ENCODE measurements at places on chromosomes 2 and 18. TPM values are rescaled to one million over a fixed set of nuclear protein-coding genes. Genes with fewer than 3 reads are reported as not detected.

Gene GCA
- 5.7 TPM for total RNA-seq

Gene GCG
- not detected for total RNA-seq

Gene RBM44
- 0.09 TPM for total RNA-seq

Gene UCN
- 1.7 TPM for total RNA-seq

Gene TMEM198
- 0.80 TPM for total RNA-seq

Gene GPR155
- 0.18 TPM for total RNA-seq

Gene MARCO
- not detected for total RNA-seq

Gene TGFA
- total RNA-seq = 8.2 TPM

Gene ALMS1
- total RNA-seq = 8.0 TPM

Gene BCL2
- 0.51 TPM for total RNA-seq

All from A549 treated with dexamethasone at 1 μM for 4 hours (cell line).